Gastrocnemius medialis (tissue), 4 donors: ENCODE measurements at places on chromosomes 7 and 10. TPM values are rescaled to one million over a fixed set of nuclear protein-coding genes. Genes with fewer than 3 reads are reported as not detected.
A peak's percentile ranks its signal among the peaks of the same experiment; 100 is the strongest.

Gene VAX1
- not detected for total RNA-seq

DNA sequence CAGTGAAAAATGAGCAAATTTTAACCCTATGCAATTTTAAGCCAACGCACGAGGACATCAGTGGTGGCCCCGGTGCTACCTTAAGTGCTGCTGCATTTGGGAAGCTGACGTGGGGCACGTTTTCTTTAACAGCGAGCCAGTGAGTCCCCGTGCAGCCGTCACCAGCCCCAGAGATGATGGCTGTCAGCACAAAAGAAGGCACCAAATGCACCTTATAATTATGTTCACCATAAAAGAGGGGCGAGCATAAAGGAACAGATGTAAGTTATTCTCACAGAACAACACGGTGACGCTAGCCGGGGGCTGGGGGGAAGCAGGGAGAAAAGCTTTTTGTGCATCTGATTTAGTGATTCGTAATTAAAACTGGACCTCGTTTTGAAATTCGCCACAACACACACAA is 260.1 kb downstream of the DNAJB6 start:
- H3K27me3 ChIP-seq, result no peaks in the 10 kb centered on the region
- H3K4me3 ChIP-seq, result no peak overlapping the region
- H3K4me1 ChIP-seq, result no peaks in the 10 kb centered on the region
- DNase-seq, result no peak
- no peak overlapping the region for H3K27ac ChIP-seq
- H3K36me3 ChIP-seq, result no peaks in the 10 kb centered on the region

- no peaks in the 10 kb centered on the region for H3K27me3 ChIP-seq
- H3K27ac ChIP-seq, result no peak overlapping the region
- peaks cover 63% of the 10 kb centered on the region for H3K36me3 ChIP-seq
Measured at GRCh38 chr7:139592801-139593461, 69.4 kb downstream of the CLEC2L start.

- peaks cover 8% of the 10 kb centered on the region for H3K4me1 ChIP-seq
- no peaks in the 10 kb centered on the region for H3K27me3 ChIP-seq
- H3K36me3 ChIP-seq, result no peaks in the 10 kb centered on the region
- peak; percentile 57 for DNase-seq
Measured at GRCh38 chr10:114541081-114541796, 116.8 kb downstream of the ABLIM1 start.

DNA sequence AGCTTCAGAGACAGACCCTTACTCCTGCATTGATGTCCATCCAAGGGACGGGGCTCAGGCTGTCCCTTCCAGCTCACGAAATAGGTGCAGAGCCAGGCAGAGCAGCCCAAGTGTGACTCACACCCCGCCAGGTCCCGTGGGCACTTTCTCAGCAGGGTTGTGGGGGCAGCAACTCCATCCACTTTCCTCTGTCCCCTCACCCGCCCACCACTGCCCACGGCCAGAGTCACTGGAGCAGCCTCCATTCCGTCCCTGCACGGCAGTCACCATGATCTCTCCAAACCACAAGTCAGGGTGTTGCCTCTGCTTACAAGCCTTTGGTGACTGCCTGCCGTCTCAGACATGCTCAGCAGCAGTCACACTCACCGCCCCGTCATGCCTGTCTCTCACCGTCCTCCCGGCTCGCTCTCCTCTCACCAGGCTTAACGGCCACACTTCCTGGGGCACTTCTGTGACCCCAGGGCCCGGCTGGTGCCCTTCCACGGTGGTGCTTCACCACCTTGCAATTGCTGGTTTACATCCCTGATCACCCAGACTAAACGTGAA is 39.3 kb downstream of the CALML3 start:
- H3K27ac ChIP-seq, result no peak overlapping the region
- no peak overlapping the region for H3K4me3 ChIP-seq
- H3K27me3 ChIP-seq, result no peaks in the 10 kb centered on the region
- no peak for DNase-seq
- no peaks in the 10 kb centered on the region for H3K4me1 ChIP-seq
- H3K36me3 ChIP-seq, result no peaks in the 10 kb centered on the region

Gene CRTAC1
- total RNA-seq, result 0.56 TPM

Gene COBL
- 84.5 TPM for total RNA-seq

DNA sequence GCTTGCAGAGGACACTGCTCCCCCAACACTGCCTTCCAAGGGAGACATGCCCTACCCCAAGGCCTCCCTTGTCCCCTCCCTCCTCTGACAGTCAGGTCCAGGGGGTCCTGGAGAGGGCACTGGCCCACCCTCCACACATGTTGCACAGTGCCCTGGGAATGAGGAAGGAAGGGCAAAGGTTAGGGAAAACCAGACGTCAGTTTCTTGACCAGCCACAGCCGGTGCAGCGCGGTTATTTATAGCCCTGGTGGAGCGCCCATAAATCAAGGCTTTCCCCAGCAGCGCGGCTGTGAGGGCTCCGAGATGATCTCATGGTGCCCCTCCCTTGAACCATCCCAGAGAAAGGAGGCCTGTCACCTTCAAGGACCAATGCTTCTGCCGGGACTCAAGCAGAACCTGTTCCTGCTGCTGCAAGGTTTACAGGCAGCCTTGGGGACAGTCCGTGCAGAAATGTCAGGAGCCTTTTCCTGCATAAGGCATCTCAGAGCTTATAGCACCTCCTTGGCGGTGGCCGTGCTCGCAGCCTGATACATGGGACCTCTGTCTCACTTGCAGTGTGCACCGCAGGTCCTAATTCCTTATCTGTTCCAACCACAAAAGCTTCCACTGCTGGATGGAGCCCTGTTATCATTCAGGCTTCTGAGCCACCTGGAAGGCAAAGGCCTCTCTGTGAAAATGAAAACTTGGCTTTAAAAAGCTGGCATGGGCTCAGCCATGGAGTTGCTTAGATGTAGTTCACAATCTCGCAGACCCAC is 127.3 kb downstream of the LHPP start:
- peak; percentile 82 for DNase-seq
- peak overlapping the region; percentile 68 for H3K27ac ChIP-seq
- H3K27me3 ChIP-seq, result no peaks in the 10 kb centered on the region
- no peaks in the 10 kb centered on the region for H3K36me3 ChIP-seq
- H3K4me1 ChIP-seq, result peaks cover 20% of the 10 kb centered on the region
